NCI-H1105 (cell line): ENCODE measurements at places on chromosomes 2 and 18.
A peak's percentile ranks its signal among the peaks of the same experiment; 100 is the strongest.

DNA sequence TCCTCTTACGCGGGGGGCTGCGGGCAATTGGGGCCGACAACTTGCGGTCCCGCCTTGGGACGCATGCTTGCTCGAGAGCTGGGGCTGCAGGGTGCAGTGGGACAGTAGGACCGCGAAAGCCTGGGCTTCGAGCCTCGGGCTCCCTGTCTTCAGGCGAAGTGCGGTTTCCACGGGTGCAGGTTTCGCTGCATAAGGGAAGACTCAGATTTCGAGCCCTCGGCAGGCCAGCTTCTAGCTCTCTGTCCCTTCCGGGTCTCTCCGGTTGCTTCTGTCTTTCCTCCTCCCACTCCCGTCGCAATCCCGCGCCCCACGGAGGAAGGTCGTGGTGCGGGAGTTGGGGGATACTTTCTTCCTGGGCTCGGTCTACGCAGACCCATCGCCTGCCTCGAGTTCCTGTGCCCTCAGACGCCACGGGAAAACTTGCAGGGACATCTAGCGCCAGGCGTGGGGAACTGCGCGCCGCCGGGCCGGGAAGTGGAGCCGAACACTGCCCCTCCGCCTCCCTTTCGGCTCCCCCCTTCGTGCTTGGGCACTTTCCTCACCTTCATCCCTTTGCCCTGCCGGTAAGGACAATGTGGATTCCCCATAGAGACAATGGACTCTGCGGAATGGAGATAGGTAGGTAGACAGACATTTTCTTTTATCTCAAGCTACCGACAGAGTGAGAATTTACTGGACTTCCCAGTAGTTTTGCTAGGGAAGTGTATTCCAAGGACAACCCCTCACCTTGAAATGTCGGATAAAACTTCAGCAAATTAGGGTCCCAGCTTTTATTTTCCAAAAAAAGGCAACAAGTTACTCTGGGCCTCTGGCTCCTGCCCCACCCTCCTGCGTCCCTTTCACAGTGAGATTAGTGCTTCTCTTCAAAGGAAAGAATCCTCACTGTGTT, 4.2 kb upstream of the HOXD13 start:
- no peak for DNase-seq

DNA sequence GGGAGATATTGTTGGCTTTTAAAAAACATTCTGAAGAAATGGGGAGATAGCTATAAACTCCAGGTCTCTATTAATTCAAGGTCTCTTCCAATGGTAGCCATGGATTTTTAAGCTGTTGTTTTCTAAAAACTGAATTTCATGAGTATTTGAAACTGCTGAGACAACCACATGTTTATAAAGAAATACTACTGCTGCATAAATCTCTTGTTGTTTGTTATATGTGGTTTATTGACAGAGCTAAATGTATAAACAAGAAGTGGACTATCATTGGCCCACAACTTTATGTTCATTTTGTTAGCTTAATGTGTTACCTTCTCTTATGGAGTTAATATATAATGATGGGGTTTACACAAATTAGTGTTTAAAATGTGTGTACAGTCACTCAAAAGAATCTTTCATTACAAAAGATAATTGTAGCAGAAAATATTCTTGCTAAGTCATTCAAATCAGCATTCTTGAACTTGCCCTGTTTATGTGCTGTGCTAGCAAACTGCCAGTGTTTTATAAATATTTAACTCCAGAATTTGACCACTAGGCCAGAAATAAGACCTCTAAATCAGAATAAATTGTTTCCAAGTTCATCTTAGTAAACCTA, 242.1 kb downstream of the TMX3 start:
- no peak for DNase-seq

DNA sequence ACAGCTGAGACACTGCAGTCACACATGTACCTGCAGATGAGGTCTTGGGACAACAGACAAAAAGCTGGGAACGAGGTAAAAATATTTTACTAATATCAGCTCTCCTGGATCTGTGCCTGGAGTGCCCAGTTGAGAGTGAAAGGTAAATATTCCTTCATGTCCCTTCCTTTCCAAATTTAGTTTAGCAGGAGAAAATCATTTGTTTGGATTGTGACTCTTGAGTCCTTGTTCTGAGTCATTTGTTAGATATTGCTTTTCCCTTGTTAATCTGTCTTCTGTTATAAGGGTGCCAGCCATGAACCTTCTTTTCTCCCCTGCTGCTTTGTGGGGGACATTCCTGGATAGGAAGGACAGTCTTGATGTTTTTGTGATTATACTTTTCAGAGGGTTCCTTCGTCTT, 329.2 kb downstream of the DSC3 start:
- DNase-seq = no peak

GRCh38 chr18:32470714-32471633, at the start of gene GAREM1:
Gene GAREM1, minus strand, starts transcription at chr18:32470882. Its CDS starts 454 bp downstream, at chr18:32470428.
- peak; percentile 94 for DNase-seq

- DNase-seq = no peak
These were observed 104.5 kb downstream of the EPHA4 start for GRCh38 chr2:221467610-221468009.

GRCh38 chr2:12716282-12717190, at the start of gene TRIB2:
Gene TRIB2, plus strand, starts transcription at chr2:12716936. Its CDS starts 1,372 bp downstream, at chr2:12718308.
- DNase-seq = peak; percentile 82

DNA sequence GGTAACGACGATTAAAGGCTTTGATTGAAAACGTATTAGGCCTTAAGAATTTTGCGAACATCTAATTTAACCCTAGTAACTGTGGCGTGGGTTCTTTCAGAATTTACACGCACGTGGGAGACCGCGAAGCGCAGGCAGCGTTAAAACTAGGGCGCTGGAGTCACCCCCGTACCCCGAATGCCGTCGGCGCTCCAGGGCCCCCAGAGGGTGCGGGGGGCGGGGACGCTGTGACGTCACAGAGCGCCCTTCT, 673 bp upstream of the SMCHD1 start:
- DNase-seq = no peak

GRCh38 chr2:70442301-70443077, 111.1 kb downstream of the TGFA start:
- DNase-seq = no peak

DNA sequence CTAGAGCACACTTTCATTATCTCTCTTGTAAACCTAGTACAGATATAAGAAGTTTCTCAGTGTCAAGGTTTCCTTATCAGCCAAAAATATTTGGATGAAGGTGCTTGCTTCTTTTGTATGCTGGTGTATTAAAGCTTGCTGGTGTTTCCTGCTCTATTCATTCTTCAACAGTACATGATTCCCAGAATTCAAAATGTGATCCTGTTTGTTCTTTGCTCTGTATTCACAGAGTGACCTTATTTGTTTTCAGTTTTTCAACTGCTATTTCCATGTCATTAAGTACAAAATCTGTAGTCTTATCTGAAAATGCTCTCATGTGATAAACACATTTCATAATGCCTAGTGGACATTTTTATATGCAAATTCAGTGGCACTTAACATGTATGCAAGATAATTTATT, 1185.8 kb downstream of the SUCLG1 start:
- DNase-seq = no peak

GRCh38 chr2:31239593-31240177, 5.7 kb downstream of the EHD3 start:
- no peak for DNase-seq

DNA sequence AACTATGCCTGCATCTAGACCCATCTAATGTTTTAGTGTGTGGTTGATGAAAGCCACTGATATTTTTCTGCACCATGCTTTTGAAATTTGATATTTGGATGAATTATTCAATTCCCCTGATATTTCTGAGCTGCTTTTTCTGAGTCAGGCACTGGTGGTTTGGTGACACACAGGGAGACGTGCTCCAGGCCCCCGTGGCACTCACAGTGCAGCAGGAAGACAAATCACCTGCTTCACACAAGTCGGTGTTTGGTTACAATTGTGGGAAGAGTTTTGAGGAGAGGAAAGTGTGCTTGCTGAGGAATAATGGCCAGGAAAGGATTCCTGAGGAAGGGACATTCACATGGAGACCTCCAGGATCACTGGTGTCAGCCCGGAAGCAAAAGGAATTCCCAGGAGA, 179.7 kb downstream of the ACKR3 start:
- DNase-seq = no peak

DNA sequence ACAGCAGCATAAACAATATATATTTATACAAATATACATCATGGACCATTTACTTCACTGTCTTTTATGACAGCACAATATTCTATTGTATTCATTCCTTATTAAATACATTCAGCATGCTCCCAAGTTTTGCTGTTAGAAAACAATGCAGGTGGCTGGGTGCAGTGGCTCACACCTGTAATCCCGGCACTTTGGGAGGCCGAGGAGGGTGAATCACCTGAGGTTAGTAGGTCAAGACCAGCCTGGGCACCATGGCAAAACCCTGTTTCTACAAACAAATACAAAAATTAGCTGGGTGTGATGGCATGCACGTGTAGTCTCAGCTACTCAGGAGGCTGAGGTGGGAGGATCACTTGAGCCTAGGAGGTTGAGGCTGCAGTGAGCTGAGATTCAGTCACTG, 39.0 kb downstream of the NPC1 start:
- no peak for DNase-seq

DNA sequence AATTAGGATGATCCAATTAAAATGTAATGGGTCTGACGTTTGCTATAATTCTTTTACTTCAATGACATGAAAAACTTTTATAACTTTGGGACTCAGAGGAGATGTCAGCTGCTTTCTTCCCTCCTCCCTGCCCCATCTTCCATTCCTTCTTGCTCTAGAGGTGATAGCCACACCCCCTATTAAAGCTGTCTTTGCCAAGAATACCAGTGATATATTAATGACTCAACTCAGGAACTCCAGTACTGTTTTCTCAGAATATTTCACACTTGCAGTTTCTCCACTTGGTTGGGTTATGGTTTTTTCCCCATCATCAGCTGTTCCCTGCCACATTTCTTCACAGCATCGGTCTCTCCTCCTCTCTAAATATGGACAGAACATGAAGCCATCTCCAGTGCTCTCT, 184.0 kb downstream of the KCNE4 start:
- DNase-seq = no peak

DNA sequence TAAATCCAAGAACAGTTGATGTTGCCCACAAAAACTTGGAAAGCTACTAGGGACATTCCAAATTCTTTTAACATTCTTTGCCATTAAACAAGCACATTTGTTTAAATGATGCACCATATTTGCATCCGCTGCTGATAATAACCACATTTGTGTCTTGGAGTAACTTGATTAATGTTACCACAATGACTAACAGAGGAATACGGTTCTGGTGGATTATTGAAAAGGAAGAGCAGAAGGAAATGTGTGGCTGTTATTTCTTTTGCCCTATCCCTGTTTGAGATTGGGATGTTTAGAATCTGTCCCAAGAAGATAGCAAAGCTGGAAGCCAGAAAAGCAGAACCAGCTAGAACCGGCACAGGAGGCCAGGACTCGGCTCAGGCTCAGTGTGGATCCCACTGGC, 39.2 kb upstream of the RASGRP3 start:
- DNase-seq = no peak

DNA sequence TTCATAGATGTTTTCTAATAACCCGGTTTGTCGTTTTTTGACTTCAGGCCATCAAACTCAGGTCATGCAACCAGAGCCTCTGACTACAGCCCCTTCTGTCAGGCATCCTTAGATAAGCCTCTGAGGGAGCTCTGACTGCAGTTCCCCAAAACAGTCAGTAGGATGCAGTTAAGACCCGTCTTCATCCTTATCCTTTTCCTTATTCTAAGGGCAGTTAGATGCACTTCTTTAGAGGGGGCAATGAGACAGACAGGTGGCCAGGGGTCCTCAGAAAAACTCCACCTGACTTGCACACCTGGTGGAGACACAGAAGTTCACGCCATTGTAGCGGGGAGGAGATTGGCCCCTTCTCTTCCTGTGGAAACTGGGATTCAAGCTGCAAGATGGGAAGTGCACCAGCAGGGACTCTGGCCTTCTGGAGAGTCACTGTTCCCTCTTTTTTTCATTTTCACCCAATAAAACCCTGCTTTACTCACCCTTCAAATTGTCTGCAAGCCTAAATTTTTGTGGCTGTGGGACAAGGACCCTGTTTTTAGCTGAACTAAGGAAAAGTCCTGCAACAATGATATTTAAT, 104.8 kb upstream of the TFPI start:
- no peak for DNase-seq

DNA sequence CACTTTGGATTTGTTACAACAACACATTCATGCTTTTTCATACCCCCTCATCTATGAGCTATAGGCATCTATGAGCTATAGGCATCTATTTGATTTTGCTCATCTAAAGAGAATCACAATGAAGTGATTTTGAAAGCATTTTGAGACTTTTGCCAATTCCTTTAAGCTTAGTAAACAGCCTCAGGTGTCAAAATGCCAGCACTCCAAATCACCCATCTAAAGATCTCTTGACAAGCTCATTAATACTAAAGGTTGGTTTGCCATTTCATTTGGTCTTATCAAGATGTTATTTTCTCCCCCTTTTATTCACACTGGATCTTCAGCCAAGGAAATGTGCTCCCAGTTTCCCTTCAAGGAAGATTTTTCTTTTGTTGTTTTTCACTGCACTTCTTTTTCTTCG, 110.7 kb upstream of the TLK1 start:
- DNase-seq = no peak

DNA sequence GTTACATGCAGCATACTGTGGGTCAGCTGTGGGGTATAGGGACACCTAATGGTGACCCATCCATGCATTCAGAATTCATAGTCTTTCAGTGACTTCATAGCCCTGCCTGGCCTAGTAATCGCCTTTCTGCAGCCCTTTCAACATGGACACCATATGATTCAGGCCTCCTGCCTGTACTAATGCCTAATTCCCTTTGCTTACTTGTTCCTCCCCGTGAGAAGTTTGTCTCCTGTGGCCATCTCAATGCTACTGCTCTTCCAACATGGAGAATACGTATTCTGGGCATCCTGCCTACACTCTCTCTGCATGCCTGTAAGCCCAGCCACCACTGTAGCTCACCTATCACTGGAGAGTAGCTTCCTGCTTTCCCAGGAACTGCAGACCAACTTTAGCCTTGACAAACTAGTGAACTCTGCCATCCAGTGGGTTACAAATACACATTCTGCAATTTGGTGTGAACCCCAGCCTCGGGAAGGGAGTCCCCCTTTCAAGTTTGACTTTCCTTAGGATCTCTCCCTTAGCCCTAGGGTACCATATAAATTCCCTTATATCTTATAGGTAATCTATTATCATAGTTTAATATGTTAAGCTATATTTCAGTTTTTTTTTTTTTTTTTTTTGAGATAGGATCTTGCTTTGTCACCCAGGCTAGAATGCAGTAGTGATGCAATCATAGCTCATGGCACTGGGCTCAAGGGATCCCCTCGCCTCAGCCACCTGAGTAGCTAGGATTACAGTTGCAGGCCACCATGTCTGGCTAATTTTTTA, 22.3 kb downstream of the M1AP start:
- no peak for DNase-seq

DNA sequence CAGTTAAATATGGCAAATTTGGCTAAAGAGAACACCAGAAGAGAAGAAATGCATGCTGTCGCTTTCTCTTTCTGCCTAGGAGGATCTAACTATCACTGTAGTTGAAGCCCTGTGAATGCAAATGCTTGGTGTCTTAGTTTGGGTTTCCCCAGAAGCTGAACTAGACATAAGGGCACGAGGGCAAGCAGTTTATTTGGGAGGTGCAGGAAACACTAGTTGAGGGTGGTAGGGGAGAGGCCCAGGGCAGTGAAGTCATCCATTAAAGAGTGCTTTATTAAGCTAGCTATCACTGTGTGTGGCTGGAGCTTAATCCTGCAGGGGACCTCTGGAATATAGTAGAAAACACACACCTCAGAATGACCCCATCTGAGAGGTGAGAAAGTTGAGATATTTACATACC, 639.8 kb upstream of the ZEB2 start:
- DNase-seq = no peak
